Upper lobe of left lung (tissue), 6 donors: ENCODE measurements at places on chromosomes 7 and 10.

- no peak for DNase-seq
These were observed 51.5 kb downstream of the UNCX start for GRCh38 chr7:1283941-1284742.

- DNase-seq = no peak
These were observed 18.5 kb upstream of the FXYD4 start for GRCh38 chr10:43352951-43353350.

DNA sequence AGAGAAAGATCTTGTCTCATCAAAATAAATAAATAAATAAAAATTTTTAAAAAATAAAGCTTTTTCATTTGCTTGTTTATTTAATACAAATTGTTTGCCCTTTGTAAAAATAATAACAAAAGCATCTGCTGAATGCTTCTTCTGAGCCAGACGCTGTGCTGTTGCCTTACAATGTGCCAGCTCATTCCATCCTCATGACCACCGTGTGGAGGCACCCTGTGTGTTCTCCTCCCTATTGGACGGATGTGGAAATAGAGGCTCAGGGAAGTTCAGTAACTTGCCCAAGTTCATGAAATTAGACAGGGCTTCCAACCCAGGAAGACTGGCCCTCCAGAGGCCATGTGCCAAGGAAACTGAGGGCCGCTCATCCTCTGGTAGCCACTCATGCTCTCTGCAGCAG is 120.6 kb downstream of the SH3PXD2A start:
- no peak for DNase-seq

GRCh38 chr10:112532956-112533355 is 85.9 kb downstream of the VTI1A start:
- no peak for DNase-seq

DNA sequence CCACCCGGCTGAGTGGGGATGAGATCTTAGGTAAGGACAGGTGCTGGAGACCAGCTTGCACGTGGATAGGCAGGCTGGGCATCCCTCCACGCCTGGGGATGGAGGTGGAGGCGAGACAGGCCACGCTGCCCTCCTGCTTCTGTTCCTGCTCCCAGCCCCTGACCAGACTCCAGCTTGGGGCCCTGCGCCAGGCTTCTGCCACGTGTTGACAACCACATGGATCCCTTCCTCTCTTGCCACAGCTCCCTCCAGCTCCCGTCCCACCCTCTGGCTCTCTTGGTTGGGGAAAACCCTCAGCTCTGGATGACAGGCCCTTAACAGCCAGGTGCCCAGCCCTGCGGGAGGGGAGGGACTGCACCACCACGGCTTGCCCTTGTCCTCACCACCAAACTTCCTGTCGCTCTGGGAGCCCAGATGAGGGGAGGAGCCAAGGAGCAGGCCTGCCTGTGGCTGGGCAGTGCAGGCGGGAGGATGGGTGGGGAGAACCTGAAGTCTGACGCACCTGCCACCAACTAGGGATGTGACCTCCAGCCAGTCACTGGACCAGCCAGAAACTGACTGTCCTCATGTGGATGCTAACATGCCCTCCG is 36.0 kb downstream of the KCNH2 start:
- peak; percentile 68 for DNase-seq

- no peak for DNase-seq
These were observed 292.6 kb upstream of the MKI67 start for GRCh38 chr10:128418819-128419218.
